Heart right ventricle (tissue), 16 donors: ENCODE measurements at places on chromosomes 2 and 18.

GRCh38 chr2:21268197-21268877, 144.6 kb downstream of the TDRD15 start:
- peak; percentile 72 for DNase-seq

GRCh38 chr18:61470031-61470674, 136.9 kb downstream of the CDH20 start:
- no peak for DNase-seq

GRCh38 chr2:185215497-185215896, 523.1 kb upstream of the FSIP2 start:
- DNase-seq, result no peak

DNA sequence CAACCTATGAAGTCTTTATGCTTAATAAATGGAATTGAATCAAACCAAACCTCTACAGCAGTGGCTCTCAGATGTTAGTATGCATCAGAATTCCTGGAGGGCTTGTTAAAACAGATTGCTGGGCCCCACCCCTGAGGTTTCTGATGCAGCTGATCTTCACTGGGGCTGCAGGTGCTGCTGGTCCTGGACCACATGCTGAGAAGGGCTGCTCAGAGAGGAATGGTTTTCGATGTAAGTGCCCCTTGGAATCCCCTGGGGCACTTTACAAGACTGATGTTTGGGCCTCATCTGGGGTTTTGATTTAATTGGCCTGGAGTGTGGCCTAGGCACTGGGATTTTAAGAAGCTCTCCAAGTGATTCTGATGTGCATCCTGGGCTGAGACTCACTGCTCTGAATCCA, 403.8 kb upstream of the HS6ST1 start:
- no peak for DNase-seq

GRCh38 chr18:9038277-9038871, 64.1 kb upstream of the NDUFV2 start:
- DNase-seq, result no peak

DNA sequence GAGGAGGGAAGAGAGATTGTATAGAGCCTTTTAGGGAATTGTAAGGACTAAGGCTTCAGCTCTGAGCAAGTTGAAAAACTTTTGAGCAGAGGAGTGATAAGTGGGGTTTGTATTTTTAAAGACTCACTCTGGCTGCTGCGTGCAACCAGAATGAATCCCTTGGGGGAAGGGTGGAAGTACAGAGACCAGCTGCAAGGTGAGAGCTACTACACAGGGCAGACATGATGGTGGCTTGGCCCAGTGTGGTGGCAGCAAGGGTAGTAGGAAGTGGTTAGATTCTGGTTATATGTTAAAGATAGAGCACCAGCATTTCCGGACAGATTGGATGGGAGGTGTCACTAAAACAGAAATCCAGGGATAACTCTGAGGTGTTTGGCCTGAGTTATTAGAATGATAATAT, 10.1 kb upstream of the SESTD1 start:
- no peak for DNase-seq

- no peak for DNase-seq
Measured at GRCh38 chr18:60804415-60804814, 431.8 kb upstream of the MC4R start.

- DNase-seq, result no peak
Measured at GRCh38 chr2:239830121-239831000, 194.8 kb downstream of the NDUFA10 start.

DNA sequence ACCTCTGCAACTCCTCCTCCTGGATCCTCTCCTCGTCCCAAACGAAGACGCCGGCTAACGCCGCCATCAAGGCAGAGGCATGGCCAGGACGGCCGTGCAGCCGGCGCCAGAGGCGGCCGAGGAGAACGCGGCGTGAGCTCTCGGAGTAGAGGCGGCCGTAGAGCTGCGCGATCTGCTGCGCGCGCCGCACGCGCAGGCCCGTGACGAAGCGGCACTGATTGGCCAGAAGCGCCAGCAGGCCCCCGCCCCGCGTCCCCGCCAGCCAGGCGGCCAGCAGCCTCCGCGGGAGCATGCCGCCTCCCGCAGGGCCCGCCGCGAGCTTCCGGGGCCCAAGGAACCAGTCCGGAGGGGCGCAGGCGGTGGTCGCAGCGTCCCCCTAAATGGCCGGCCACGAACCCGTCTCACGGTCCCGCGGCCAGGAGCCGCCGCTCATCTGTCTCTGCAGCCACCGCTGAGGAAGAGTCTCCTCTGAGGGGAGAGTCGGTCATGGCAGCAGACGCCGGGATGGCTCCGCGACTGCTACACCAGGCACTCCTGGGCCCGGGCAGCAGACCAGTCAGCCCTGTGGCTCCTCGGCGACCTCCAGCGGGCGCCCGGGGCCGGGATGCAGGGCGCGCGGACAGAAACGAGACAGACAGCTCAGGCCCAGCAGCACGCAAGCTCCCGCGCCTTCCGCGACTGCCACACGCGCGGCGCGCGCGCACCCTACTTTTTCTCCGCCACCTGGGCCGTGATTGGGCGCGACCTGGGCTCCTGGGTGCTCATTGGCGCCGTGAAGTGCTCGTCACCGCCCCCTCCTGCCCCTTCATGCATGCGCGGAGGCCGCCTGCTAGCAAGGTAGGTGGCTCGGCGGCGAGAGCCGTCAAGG, at the start of gene STARD7:
STARD7 (minus strand) TSS at position 685 of the 868 bp plus-strand sequence; CDS start at position 292, 393 bp downstream.
- DNase-seq, result peak; percentile 99

GRCh38 chr2:50026236-50026635, 871.9 kb upstream of the FSHR start:
- no peak for DNase-seq

DNA sequence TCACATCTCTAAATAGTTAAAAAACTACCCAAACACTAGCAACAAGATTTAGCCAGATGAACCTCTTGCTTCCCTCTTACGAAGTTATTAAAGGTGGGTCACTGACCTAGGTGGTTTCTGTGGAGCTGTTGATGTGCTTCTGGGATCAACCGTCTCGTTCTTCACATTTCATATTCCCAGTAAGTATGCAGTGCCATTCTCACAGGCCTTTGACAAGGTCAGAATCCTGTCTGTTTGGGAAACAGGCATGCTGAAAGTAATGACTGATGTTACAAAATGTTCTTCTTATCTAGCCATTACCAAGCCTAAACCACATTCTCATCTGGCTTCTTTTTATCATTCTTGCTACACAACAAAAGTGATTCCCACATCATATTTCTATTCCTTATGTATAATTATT, 70.3 kb downstream of the WDR7 start:
- no peak for DNase-seq

- DNase-seq, result no peak
Measured at GRCh38 chr18:12246849-12247808, 7.0 kb upstream of the CIDEA start.

GRCh38 chr2:195026261-195026660, 630.8 kb upstream of the SLC39A10 start:
- no peak for DNase-seq

GRCh38 chr2:216838151-216838550, 21.7 kb downstream of the TNP1 start:
- DNase-seq, result peak; percentile 45

DNA sequence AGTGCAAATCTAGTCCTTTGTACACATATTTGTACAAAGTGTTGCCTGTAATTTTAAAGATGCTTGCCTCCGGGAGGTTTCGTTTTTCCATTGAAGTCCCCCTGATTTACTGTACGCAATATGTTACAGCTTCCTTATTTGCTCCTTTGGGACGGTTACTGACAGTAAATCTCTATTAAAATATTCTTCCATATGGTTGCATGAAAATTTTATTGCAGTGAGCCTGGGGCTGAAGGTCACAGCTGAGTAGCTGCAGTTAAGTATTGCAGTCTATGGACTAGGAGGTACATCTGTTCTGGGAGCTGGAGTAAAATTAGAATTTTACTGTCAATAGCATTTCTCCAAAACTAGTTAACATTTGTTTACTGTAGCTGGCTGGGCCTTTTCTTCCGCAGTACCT, 119.2 kb downstream of the ETAA1 start:
- no peak for DNase-seq

- no peak for DNase-seq
Measured at GRCh38 chr2:148745151-148745851, 100.8 kb downstream of the EPC2 start.

DNA sequence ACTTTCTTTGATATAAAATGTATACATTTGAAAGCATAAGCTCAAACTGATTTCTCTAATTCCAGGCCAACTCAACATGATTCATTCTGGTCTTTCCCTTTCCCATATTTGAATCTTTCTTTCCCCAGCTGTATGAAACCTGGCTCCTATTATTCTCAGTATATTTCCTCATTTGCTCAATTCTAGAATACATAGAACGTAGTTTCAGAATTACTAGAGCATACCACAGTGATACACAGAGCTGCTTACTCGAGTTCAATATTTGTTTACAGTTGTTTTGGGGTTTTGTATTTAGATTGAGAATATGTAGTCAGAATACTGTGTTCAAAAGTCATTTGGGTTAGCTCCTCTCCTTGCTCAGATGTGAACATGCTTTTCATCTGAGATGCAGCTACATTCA, 43.0 kb downstream of the TNFRSF11A start:
- DNase-seq, result no peak

GRCh38 chr2:37326285-37326684, 1.7 kb upstream of the PRKD3 start:
- DNase-seq, result no peak

DNA sequence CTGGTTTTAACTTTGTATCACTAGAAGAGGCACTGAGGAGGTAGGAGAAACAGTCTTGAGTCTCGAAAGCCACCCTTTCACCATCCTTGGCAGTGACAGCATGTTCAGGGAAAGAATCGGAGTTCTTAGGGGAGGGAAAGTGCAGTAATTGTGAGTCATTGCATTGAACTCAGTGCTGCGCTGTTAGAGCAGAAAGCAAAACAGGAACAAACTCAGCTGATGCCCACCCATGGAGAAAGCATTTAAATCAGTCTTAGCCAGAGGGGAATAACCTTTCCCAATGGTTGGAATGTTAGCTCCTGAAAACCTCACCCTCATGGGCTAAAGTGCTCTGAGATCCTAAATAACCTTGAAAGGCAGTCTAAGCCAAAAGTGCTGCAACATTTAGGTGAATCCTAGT, 845.6 kb upstream of the CNTNAP5 start:
- DNase-seq, result no peak

GRCh38 chr2:31217465-31218200, at the start of gene CAPN14:
Gene CAPN14, minus strand, starts transcription at chr2:31217515. Its CDS starts 12,068 bp downstream, at chr2:31205447.
- no peak for DNase-seq

DNA sequence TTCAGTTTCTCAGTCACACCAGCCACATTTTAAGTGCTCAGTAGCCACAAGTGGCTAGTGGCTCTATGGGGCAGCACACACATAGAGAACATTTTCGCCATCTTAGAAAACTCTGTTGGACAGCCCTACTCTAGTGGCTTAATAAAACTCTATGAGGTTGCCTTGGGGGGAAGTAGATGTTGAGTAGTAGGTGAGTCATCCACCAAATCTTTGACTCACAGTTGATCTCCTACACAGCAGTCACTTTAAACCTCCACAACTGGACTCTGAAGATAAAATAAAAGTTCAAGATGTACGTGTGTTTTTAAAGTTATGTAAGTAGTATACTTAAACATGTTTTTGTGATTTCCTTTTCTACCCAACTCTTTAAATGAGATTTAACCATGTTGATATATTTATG, 379.0 kb downstream of the SETBP1 start:
- DNase-seq, result no peak

- DNase-seq, result no peak
Measured at GRCh38 chr2:119958670-119959268, 54.1 kb upstream of the EPB41L5 start.

- no peak for DNase-seq
Measured at GRCh38 chr2:156037482-156037881, 295.0 kb downstream of the NR4A2 start.

GRCh38 chr2:61938511-61938910, 33.0 kb downstream of the COMMD1 start:
- DNase-seq, result no peak

DNA sequence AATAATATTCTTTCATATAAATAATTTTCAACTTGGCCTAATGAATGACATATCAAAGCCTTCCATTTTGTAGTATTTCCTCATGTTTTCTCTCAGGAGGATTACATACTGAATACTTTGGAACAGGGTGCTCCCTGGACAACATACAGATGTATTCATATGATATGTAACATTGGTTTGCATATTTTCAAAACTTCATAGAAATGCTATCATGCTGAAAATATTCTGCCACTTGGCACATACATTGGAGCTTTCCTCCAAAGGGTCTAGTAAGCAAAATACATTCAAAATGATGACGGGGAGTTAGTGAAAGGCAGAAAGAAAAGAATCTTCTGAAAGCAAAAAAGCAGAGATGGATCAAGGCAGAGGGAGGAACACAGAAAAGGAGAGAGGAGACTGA, 38.1 kb upstream of the RTN4 start:
- no peak for DNase-seq

DNA sequence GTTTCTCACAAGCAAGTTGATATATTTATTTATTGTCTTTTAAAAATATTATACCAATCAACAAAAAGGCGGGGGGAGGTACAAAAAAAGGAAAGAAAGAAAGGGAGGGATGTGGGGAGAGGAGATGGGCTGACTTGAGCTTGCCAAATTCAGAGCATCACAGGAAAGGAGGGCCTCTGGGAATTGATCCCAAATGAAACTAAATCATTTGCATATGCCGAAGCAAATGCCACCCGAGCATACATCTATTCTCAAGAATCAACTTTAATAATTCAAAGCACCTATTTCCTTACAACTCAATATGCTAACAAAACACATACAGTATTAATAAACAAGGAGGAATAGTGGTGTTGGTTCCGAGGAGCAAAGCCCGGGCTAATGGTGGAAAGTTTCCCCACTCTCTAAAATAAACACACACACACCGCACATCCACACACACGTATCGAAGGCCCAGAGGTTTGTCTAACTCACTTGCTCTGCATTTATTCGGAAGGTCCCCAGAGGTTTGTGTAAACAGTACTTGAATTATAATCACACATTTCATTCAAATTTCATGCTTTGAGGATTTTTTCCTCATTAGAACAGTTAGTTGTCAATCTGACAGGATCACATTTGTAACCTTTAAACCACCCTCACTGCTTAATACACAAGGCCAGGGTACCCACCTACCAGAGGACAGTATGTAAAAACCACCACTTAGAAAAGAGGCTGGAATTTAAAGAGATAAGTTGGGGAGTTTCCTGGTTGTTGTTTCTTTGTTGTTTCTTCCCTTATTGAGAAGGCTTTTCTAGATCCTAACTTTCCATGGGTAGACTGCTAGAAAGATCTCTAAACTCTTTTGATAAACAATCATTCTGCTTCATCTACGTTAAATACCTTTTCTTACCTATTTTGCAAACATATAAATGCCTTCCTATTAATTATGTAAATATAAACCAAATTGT, 264.7 kb downstream of the TCF4 start:
- DNase-seq, result no peak
